Breast epithelium (tissue), 4 donors: ENCODE measurements at places on chromosomes 16 and 17. TPM values are rescaled to one million over a fixed set of nuclear protein-coding genes. Genes with fewer than 3 reads are reported as not detected.

DNA sequence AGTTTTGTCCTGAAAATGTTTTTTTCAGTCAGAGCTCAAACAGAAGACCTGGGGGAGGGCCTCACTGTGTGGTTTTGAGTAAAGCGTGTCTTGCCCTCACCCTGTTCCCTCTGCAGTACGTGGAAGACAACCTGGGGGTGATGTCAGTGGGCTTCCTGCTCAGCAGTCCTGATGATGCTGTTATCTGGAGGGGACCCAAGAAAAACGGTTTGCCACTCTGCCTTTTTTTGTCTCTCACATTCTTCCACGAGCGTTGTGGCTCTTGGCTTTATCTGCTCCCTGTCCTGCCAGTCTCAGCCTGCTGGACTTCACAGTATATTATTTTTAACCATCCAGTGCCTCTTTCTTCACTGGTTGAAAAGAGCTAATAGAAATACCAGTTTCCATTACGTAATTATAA, 12.9 kb downstream of the NUBP1 start:
- no peak overlapping the region for H3K4me3 ChIP-seq
- H3K36me3 ChIP-seq, result peaks cover 23% of the 10 kb centered on the region
- no peaks in the 10 kb centered on the region for H3K4me1 ChIP-seq
- no peak for DNase-seq

GRCh38 chr17:8806253-8806925, 7.2 kb upstream of the MFSD6L start:
- H3K36me3 ChIP-seq, result no peaks in the 10 kb centered on the region
- no peak for DNase-seq
- no peaks in the 10 kb centered on the region for H3K4me1 ChIP-seq
- no peak overlapping the region for H3K27ac ChIP-seq
- no peaks in the 10 kb centered on the region for H3K27me3 ChIP-seq

DNA sequence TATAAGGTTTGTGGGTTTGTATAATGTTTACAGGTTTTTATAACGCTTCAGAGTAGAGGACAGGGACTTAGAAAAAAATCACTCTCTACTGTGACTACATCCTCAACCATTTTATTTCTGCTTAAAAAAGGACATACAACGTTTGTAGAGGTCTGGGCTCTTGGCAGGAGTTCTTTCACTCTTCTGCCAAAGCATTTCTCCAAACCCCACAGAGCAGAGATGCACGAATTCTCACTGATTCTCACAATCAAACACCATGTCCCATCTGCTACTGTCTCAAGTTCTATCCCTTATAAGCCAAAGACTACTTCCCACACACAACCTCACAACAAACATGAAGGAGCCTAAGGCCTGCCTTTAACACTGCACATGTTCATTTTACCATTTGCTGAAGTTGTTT, 7.0 kb upstream of the ANKFY1 start:
- H3K36me3 ChIP-seq, result no peaks in the 10 kb centered on the region
- H3K27ac ChIP-seq, result no peak overlapping the region
- H3K4me3 ChIP-seq, result no peak overlapping the region

CRISPLD2 gene
- total RNA-seq, result 94.7 TPM

DNA sequence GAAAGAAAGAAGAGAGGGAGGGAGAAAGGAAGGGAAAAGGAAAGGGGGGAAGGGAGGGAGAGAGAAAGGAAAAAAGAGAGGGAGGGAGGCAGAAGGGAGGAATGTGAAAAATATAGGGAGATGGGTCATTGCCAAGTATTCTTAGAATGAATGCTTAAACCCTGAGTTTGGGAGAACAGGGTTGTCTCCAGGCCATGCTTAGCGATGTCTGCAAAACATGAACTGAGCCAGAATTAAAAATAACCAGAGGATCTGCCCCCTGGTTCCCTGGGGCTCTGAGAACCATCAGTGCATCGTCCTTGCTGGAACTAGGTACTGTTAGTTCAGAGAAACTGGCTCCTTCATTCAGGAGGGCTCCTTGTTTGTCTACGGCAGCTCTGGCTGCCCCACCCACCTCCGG, 170.4 kb downstream of the IRX5 start:
- DNase-seq, result no peak
- no peak overlapping the region for H3K4me3 ChIP-seq
- H3K36me3 ChIP-seq, result no peaks in the 10 kb centered on the region
- H3K27me3 ChIP-seq, result no peaks in the 10 kb centered on the region
- H3K4me1 ChIP-seq, result no peaks in the 10 kb centered on the region

PLA2G10 gene
- not detected for total RNA-seq

DNA sequence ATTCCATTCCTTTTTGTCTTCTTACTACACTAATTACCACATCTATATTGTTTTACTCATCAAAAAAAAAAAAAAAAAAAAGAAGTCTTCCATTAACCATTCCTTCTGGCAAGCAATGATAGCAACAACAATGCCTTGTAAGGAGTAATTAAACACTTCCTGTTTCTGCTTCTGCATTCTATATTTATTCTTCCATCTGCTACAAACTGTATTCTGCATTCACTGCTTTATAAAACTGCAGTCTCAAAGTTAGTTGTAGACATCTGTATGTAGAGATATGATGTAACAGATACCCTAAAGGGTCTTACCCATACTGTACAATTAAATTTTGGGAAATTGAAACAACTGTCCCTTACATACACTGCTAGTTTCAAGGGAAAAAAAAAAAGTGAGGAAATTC, 28.7 kb upstream of the ABCA6 start:
- no peaks in the 10 kb centered on the region for H3K27me3 ChIP-seq
- H3K27ac ChIP-seq, result no peak overlapping the region
- H3K4me3 ChIP-seq, result no peak overlapping the region
- H3K4me1 ChIP-seq, result no peaks in the 10 kb centered on the region

MYH8 gene
- total RNA-seq, result not detected

DNA sequence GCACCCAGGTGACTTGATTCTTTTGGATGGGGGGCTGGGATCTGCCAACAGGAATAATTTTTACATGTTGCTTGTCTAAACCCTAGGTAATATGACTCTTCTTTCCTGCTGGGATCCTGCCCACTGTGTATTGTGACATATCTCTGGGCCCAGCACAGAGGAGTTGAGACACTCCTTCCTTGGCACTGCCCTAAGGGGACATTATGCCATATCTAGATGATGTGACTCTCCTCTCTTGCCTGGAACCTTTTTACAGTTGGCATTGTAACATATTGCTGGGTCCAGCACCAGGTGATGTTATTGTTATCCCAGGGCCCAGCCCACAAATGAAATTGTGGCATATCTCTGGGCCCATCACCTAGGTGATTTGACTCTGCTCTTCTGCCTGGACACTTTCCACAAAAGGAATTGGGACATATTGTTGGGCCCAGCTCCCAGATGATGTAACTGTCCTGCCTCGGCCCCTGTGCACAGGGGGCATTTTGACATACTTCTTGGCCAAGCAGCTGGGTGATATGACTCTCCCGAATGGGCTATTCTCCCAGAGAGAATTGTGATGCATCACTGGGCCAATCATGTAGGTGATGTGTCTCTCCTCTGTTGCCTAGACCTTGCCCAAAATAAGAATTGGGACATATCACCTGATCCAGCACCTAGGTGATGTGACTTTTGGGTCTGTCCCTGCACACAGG, 1837.7 kb downstream of the TP53TG3F start:
- no peaks in the 10 kb centered on the region for H3K36me3 ChIP-seq
- H3K27me3 ChIP-seq, result no peaks in the 10 kb centered on the region
- no peak for DNase-seq
- no peaks in the 10 kb centered on the region for H3K4me1 ChIP-seq

GRCh38 chr16:82657239-82657638, 30.5 kb downstream of the CDH13 start:
- H3K4me3 ChIP-seq, result no peak overlapping the region
- no peaks in the 10 kb centered on the region for H3K36me3 ChIP-seq
- H3K27me3 ChIP-seq, result no peaks in the 10 kb centered on the region
- H3K4me1 ChIP-seq, result no peaks in the 10 kb centered on the region

DNA sequence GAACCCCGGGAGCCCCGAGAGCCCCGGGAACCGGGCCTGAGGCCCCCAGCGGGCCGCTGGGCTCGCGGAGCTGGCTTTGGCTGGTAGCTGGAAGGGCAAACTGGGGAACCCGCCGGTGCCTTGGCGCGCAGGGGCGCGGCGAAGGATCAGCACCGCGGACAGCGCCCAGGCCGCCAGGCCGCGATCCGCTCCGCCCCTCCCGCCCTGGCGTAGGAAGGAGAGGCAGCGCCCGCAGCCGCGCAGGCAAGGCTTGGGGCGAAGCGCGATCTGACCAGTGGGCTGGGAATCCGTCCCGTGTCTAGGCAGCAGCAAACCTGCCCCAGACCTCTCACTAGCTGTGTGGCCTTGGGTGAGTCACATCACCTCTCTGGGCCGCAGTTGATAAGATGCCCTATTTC, 331 bp upstream of the CCDC92B start:
- H3K27me3 ChIP-seq, result peaks cover 2% of the 10 kb centered on the region
- H3K4me3 ChIP-seq, result peak overlapping the region; percentile 54
- H3K27ac ChIP-seq, result no peak overlapping the region
- no peaks in the 10 kb centered on the region for H3K36me3 ChIP-seq
- DNase-seq, result peak; percentile 67
- H3K4me1 ChIP-seq, result no peaks in the 10 kb centered on the region

- DNase-seq, result peak; percentile 73
- H3K27ac ChIP-seq, result peak overlapping the region; percentile 62
- peaks cover 10% of the 10 kb centered on the region for H3K4me1 ChIP-seq
Measured at GRCh38 chr16:78211946-78212345, 112.5 kb downstream of the WWOX start.

GRCh38 chr16:75929046-75929445, 202.8 kb upstream of the CPHXL start:
- H3K27ac ChIP-seq, result no peak overlapping the region
- no peaks in the 10 kb centered on the region for H3K36me3 ChIP-seq
- H3K4me3 ChIP-seq, result no peak overlapping the region
- H3K4me1 ChIP-seq, result no peaks in the 10 kb centered on the region
- H3K27me3 ChIP-seq, result no peaks in the 10 kb centered on the region
- DNase-seq, result no peak

- peaks cover 30% of the 10 kb centered on the region for H3K4me1 ChIP-seq
- H3K4me3 ChIP-seq, result no peak overlapping the region
Measured at GRCh38 chr17:75822119-75822799, 21.9 kb downstream of the UNC13D start.

GRCh38 chr17:64304551-64304950, 41.5 kb upstream of the TEX2 start:
- no peak overlapping the region for H3K4me3 ChIP-seq
- H3K27me3 ChIP-seq, result no peaks in the 10 kb centered on the region
- no peaks in the 10 kb centered on the region for H3K4me1 ChIP-seq
- no peak overlapping the region for H3K27ac ChIP-seq

DNA sequence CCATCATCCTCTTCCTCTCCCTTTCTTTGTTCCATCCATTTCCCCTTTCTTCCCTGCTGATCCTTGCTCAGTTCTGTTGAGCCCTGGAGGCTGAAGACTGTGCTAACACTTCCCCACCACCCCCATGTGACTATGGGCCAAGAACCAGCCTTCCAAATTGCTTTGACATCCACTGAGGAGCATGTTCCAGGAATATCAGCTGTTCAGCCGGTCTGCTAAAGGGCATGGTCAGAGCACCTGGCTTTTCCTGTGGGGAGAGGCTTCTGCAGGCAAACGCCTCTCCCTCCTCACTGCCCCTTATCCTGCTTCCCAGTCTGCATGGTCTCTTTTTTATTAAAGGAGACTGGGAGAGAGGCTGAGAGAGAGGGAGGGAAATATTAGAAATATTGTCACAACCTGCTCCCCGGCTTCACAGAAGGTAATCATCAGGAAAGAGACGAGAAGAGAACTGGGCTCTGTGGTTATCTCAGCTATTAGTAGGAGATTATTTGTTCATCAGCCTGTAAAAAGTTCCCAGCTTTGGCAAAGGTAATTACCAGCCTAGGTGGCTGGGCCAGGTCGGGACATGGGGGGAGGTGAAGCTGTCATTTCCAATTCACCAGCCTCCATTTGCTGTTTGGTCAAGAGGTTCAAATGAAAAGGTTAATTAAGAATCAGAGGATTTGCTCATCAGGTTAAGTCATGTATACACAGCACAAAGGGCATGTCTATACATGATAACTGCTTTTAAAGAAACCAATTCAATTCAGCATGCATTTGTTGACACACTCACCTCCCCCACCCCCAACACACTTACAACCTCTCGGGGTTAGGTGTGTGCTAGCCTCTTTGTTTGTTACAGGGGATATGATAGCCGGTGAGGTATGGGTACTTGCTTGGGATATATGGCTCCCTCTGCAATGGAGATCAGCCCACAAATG, 83.7 kb upstream of the CRHR1 start:
- DNase-seq, result no peak
- no peaks in the 10 kb centered on the region for H3K36me3 ChIP-seq
- H3K4me3 ChIP-seq, result no peak overlapping the region
- no peaks in the 10 kb centered on the region for H3K4me1 ChIP-seq
- no peaks in the 10 kb centered on the region for H3K27me3 ChIP-seq

MPP2 gene
- 2.6 TPM for total RNA-seq

KLHL10 gene
- 0.88 TPM for total RNA-seq

DNA sequence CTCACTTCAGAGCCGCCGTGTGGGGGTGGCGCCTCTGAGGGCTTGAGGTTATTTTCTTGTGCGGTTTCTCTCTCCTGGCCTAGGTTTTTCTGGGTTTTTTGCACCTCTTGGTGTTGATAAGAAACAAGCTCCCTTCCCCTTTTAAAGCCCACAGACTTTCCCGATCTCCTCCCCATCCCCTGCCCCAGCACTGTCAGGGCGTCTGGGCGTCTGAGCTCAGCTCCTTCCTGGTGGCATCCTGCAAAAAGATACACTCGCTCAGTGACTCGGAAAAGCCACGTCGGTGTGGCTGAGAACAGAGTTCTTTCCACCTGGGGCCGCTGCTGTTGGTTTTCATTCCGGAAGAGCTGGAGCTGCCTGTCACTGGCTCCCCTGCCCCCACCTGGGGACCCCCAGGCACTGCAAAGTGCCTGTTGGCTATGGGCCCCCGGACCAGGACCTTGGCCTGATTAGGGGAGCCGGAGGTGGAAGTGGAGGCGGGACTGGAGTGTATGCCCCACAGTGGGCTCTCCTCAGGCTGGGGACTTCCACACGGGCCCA, 14.5 kb downstream of the BAIAP2 start:
- H3K4me3 ChIP-seq, result peak overlapping the region; percentile 20
- DNase-seq, result no peak
- no peaks in the 10 kb centered on the region for H3K36me3 ChIP-seq
- H3K4me1 ChIP-seq, result peaks cover 30% of the 10 kb centered on the region

- H3K27me3 ChIP-seq, result no peaks in the 10 kb centered on the region
- H3K4me1 ChIP-seq, result no peaks in the 10 kb centered on the region
- H3K4me3 ChIP-seq, result no peak overlapping the region
- H3K36me3 ChIP-seq, result no peaks in the 10 kb centered on the region
- no peak for DNase-seq
Measured at GRCh38 chr17:9203771-9204425, 182.6 kb downstream of the NTN1 start.

DNA sequence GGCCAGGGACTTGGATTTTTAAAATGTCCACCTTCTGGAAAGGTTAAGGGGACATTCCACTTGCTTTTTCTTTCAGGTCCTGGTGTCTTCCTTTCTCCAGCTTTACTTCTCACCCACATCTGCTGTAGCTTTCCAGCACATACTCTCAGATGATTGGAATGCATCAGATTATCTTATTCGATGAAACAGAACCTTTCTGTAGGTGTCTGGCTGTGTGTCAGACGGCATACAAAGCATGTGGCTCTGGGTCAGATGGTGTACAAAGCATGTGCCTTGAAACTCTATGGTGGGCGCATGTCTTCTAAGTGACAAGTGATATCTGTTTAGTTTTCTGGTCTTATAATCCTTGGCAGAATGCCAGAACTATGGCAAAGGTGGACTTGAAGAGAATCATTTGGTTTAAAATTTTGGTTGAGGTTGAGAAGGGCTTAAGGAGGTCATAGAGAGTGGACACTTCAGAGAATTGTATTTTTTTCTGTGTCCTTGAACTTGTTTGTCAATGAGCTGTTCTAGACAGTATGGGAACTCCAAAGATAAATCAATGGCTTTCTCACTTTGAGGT, 125.3 kb downstream of the FTO start:
- H3K27me3 ChIP-seq, result no peaks in the 10 kb centered on the region
- H3K4me3 ChIP-seq, result no peak overlapping the region
- peak overlapping the region; percentile 74 for H3K27ac ChIP-seq
- DNase-seq, result no peak
